NCI-H510A (cell line): ENCODE measurements at places on chromosomes 2 and 18.

- no peak for DNase-seq
These were observed 36.0 kb downstream of the PAIP2B start for GRCh38 chr2:71190656-71191569.

DNA sequence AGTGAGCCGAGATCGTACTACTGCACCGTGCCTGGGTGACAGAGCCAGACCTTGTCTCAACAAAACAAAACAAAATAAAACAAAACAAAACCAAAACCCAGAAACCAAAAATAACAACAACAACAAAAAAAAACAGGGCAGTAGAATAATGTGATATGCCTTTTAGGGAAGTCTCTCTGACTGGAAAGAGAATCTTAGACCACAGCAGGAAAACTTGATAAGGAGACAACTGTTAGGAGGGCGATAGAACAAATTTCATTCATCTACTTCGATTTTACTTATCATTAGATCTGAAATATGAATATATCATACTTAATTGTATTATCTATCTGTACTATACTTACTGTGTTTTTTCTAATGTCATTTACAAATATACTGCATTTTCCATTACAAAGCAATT lies 109.0 kb upstream of the CNTNAP5 start:
- no peak for DNase-seq

- no peak for DNase-seq
These were observed 335.8 kb downstream of the TNS1 start for GRCh38 chr2:217667035-217667434.

DNA sequence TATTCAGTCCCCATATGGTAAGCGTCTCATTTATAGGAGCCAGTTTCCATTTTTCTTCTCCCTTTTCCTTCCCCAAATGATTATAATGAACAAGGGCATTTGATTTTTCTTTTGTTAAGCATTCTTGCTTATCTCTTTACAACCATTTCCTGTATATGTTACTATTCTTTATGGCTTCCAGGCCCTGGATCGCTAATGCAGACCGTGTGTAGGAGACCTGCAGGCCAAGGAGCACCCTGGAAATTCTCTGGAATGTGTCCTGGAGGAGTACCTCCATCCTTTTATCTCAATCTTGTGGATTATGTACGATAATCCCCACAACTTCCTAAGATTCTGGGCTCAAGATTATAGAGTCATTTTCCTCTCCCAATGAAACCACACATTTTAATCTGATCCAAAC lies 439.6 kb upstream of the MMADHC start:
- no peak for DNase-seq

- peak; percentile 62 for DNase-seq
These were observed at the start of gene TMEM200C for GRCh38 chr18:5895299-5895875. TMEM200C (minus strand) TSS chr18:5895522; CDS start chr18:5892063, 3,459 bp downstream.

DNA sequence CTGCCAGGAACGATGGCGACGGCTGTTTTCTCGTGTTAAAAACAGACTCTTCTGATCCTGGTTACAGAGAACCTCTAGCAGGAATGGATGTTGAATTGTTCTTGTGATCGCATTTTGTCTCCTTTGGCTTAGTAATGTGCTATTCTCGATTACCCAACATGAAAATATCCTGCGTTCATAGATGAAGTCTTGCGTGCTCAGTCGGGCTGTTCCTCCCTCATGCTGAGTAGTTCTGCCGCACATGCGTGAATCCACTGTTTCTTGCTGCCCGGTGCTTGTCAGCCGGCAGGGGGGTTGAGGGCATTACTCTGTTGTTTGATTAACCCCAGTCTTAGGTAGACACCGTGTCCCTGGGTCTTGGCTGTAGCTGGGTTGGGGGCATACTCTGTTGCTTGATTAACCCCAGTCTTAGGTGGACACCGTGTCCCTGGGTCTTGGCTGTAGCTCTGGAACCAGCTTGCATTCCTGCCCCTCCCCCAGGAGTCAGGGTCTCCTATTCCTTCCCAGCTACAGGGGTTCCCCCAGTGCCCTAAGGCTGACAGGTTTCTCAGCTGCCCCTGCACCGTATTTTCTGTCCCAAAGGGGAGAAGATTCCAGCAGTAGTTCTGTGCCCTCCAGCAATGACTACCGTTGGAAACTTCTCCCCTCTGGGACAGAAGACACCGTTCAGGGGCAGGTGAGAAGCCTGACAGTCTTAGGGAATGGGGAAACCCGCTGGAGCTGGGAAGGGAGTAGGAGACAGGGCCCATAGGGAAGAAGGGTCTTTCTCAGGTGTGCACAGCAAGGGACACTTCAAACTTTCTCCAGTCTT lies 22.1 kb upstream of the ASB1 start:
- peak; percentile 46 for DNase-seq

GRCh38 chr18:26135548-26135947 lies 1.9 kb downstream of the PSMA8 start:
- no peak for DNase-seq

- DNase-seq: no peak
These were observed 127.7 kb downstream of the DOK6 start for GRCh38 chr18:69528435-69528834.

DNA sequence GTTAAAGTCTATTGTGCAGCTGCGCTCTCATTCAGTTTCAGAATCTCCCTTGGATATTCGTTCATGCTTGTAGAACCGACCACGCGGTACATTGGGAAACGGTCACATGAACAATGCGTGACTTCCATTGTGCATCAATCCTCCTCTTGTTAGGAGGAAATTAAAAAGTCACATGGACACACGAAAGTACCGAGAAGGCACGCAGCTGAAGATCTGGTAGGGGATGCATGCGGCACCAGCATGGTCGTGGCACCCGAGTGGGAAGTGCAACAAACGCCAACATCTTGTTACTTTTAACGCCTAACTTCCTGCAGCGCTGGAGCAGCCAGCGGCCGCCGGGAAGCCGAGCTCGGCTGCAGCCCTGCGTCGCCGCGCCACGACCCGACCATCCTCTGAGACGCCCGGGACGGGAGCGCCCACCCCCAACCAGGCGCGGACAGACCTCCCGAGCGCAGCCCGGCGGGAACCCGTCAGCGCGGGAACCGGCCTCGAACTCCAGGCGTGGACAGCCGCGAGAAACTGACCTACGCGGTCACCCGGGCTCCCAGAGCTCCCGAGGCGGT lies 412 bp downstream of the OSBPL1A start:
- DNase-seq: peak; percentile 10

DNA sequence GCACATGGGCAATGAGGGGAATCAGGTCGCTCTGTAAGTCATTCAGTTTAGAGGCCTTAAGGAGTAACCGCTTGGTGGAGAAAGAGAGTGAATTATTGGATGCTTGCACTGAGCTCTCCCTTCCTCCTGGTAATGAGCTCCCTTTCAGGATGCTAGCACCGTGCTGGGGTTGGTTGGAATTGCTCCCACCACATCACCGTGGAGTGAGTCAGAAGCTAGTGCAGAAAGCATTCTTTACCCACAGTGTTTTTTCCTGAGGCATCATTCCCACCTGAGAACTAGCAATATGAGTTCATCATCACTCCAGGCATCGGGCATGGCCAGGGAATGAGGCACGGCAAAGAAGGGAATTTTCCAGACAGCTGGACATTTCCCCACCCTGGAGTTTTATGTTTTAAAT lies 57.6 kb downstream of the ITGB6 start:
- DNase-seq: no peak

- no peak for DNase-seq
These were observed 4.1 kb upstream of the ZCCHC2 start for GRCh38 chr18:62518460-62519375.

- DNase-seq: no peak
These were observed 218.8 kb downstream of the SNTG2 start for GRCh38 chr2:1169291-1169949.

- no peak for DNase-seq
These were observed 55.1 kb downstream of the RHOB start for GRCh38 chr2:20501974-20502373.

GRCh38 chr2:37895140-37895539 lies 29.9 kb upstream of the RMDN2 start:
- no peak for DNase-seq

GRCh38 chr2:218149098-218149497 lies 17.7 kb downstream of the CXCR1 start:
- DNase-seq: no peak

DNA sequence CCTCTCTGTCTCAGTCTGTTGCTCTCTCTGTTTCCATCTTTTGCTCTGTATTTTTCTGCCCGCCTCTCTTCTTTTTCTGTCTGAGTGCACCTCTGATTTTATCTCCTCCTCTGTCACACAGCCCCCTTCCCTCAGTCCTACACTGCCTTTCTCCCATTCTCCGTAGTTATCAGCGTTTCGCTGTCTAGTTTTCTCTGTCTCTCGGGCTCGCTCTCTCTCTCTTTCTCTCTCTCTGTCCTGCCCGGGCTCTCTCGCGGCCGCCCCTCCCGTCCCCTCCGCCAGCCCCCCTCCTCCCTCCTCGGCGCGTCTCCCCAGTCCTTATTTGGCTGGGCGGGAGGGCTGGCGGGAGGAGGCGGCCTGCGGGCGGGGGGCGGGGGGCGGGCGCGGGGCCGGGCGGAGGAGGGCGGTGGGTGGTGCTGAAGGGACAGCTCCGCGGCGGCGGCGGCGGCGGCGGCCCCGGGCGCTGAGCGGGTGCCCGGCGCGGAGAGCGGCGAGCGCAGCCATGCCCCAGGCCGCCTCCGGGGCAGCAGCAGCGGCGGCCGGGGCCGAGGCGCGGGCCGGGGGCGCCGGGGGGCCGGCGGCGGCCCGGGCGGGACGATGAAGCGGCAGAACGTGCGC lies at the start of gene KCNK3:
Gene KCNK3 (plus strand): TSS at position 444 of the 618 bp plus-strand sequence. CDS start 154 bp downstream, at position 598.
- DNase-seq: peak; percentile 90

DNA sequence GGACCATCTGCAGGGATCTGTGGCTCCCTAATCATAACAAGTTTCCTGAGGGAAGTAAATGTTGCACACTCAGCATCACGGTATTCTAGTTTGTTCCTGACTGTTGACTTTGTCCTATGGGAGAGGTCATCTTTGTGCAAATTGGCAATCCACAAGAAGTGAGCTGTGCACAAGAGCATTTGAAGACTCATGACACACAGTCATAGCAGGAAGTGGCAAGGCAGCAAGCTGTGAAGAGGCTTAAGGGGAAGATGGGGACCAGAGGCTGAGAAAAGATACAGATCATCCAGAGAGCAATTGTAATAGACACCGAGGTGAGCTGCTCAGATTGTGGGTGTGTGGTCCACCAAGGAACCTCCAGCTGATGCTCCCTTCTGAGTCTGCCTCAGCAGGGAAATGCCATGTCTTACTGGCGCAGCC lies 2.7 kb downstream of the TNP1 start:
- no peak for DNase-seq

DNA sequence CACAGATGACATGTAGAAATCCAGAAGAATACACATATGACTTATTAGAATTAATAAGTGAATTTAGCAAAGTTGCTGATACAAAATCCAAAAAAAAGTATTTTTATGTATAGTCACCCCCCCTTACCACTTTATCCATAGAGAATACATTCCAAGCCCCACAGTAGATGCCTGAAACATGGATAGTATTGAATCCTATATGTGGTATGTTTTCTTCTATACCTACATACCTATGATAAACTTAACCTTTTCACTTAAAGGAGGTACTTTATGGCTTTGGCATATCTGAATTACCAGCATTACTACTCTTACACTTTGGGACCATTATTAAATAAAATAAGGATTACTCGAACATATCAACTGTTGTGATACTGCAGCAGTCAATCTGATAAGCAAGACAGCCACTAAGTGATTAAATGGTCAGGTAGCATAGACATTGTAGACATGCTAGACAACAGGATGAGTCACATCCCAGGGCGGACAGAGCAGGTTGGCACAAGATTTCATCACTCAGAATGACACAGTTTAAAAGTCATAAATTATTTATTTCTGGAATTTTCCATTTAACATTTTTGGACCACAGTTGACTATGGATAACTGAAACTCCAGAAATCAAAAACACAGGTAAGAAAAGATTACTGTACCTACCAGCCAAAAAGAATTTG lies 208.2 kb upstream of the CHAC2 start:
- no peak for DNase-seq

- DNase-seq: no peak
These were observed 82.8 kb upstream of the ATP8B1 start for GRCh38 chr18:57885931-57886330.

DNA sequence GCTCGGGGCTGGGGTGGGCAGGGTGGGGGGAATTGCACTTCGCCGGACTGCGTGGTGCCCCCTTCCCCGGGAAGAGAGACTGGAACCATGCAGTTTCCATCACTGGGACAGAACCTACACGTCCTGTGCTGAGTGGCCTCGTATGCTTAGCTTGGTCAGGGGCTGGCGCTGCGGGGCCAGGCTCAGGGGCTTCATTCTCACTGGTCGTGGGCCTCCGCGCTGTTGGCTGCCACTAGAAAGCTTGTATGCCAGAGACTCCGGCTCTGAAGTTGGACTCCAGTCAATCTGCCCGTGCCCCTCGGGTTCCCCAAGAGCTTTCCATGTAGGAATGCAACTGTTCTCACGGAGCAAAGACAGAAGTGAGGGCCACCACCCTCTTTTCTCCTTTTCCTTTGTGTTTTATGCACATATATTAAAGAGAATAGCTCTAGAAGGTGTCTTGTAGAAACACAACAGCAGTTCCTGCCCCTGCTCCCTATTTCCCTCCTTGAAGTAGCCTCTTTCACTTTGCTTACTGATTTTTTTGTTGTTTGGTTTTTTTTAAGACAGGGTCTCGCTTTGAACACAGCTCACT lies 64.0 kb upstream of the YWHAQ start:
- no peak for DNase-seq

GRCh38 chr2:171146633-171147032 lies 14.1 kb downstream of the TLK1 start:
- no peak for DNase-seq

DNA sequence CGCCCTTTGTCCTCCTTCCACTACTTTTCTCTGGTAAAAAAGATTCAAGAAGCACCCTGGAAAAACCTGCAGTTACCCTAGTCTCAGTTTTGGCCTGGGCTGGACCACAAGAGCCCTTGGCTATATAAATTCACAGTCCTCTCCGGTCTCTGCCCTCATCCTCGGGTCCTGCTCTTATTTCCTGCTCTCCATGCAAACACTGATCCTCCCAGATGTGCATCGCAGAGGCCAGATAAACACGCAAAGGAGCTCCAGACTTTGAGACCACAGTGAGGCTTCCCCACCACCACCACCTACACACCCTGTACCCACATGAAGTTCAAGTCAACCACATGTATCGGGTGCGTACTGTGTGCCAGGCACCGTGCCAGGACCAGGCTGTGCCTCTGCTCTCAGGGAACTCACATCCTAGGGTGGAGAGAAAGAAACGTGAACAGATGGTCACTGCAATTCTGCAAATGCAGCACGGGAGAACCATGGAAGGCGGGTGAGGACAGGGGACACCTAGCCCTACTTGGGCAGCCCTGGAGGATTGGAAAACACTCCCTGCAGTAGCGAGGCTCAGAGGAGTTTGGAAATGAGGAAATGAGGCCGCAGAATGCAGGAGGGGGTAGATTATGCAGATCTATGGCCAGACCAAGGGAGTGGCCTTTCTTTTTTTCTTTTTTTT lies 7.4 kb downstream of the CTDSP1 start:
- no peak for DNase-seq

GRCh38 chr18:961644-962355 lies 57.1 kb downstream of the ADCYAP1 start:
- no peak for DNase-seq
